ENCODE measurements at places on chromosomes 16 and 17.

GRCh38 chr17:8884336-8884990 lies 17.0 kb upstream of the PIK3R6 start:
- DNase-seq: no peak

GRCh38 chr17:28521311-28522085 lies 15.3 kb downstream of the FOXN1 start:
- no peak for DNase-seq

- DNase-seq: no peak
Observed at GRCh38 chr17:42317266-42317845, 29.1 kb downstream of the STAT5A start.

- DNase-seq: no peak
Observed at GRCh38 chr17:50955160-50955559, 89.0 kb upstream of the TOB1 start.

- DNase-seq: no peak
Observed at GRCh38 chr17:47208744-47209488, at the start of gene MYL4. Gene MYL4 (plus strand): TSS chr17:47209348. CDS start chr17:47209423, 75 bp downstream.

DNA sequence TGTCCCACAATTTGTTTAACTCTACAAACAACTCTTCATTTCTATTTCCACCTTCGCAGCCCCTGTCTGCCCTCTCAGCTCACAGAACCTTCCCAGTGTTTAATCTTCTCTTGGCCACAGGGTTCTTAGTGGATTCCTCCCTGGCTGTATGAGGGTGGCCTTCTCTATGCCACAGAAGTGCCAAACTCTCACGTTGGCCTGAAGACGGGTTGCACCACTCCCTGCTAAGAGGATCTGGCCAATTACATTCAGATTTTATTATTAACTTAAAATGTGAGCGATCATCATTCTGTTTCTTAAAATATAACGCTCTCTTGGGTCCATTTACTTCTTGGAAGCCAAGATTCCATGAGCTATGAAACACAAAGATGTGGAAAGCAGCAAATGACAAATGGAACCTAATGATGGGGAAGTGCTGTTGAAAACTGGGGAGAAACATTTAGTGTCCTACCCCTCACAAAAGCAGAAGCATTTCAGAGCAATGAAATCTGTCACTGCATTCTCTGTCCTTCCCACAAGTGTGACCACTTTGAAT lies 91.3 kb upstream of the NOG start:
- DNase-seq: no peak

DNA sequence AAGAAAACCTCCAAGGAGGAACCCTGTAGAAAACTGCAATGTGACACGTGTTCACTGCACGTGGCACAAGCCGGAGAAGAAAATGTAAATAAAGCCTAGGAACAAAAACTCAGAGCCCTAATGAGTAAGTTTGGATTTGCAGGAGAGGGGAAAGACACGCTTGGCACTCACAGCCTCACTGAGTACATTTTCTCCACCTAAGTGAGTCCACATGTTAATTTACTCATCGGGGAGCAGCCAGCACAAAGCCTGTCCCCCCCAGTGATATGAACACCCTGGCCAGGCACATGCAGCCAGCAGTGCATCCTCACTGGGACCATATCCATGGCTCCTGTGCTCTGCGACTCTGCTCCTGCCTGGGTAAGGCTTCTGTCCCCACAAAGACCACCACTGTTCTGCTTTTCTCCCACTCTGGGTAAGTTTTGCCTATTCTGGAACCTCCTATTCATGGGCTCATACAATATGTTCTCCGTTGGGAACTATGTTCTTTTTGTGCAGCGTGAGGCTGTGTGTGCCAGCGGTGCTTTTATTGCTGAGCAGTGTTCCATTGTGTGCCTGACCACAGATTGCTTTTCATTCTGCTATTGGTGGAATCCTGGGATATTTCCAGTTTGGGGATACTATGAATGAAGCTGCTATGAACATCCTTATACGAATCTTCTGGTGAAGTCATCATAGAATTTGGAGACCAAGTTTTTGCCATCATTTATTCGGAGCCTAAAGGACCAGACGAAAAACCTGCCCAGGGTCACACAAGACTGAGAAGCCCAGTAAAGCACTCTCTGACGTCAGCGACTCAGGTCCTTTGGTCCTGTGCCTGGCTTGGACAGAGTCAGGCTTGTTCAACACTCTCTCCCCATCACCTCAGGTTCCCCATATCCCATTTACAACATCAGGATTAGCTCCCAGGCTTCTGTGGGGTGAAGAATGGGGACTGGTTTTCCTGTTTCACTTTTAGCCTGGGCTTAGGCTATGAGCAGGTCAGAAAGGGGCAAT lies 53.3 kb downstream of the RNF112 start:
- no peak for DNase-seq

DNA sequence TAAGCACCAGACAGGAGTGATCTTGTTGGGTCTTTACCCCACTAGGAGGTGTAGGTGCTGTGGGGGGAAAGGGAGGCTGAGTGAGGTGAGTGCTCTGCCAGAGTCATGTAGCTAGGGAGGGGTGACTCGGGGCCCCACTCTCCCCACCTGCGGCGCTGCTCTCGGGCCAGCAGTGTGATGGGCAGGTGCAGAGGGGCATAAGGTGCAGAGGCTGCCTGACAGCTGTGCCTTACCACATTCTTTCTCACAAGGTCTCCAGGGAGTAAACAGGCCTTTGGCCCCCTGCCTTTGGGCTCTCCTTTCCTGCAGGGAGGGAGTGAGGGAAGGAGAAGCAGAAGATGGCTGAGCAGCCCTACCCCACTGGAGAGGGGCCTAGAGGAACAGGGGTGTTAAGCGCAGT lies 4.5 kb upstream of the CNP start:
- no peak for DNase-seq

GRCh38 chr16:54373534-54374520 lies 87.2 kb upstream of the IRX3 start:
- DNase-seq: peak; percentile 49

DNA sequence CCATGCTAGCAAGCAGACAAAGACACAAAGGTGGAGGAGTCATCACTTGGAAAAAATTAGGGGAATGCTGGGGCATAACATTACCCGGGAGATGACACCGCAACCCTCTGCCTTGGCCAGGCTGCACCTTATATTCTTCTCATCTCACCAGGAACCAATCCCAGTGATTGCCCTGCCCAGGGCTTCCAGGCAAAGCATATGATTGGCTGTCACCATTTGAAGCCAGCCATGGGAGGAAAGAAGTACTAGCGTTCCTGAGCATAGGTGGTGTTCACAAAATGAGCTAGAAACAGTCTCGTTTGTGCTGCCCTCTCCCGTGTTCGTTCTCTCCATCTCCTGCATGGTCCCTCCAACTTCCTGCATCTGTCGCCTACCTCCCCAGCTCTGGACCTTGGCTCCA lies 29.6 kb downstream of the TEKT5 start:
- DNase-seq: no peak

GRCh38 chr17:80031691-80032430 lies 3.8 kb downstream of the TBC1D16 start:
- peak; percentile 12 for DNase-seq

- DNase-seq: no peak
Observed at GRCh38 chr16:87789437-87790291, 23.9 kb upstream of the KLHDC4 start.

DNA sequence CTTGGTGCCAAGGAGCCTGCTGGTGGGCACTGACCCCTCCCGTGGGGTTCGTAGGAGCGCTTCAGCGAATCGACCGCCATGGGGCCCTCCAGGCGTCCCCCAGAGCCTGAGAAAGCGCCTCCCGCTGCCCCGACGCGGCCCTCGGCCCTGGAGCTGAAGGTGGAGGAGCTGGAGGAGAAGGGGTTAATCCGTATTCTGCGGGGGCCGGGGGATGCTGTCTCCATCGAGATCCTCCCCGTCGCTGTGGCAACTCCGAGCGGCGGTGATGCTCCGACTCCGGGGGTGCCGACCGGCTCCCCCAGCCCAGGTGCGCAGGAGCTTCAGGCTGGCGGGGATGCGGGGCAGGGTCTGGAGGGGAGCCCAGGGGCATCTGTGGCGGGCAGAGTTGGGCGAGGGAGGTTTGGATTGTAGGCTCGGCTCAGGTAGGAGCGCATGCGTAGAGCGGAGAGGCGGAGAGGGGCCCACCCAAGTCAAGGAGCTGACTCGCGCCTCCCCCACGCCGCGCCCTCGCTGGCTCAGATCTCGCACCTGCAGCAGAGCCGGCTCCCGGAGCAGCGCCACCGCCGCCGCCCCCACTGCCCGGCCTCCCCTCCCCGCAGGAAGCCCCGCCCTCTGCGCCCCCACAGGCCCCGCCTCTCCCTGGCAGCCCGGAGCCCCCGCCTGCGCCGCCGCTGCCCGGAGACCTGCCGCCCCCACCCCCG lies 19.8 kb downstream of the FMNL1 start:
- DNase-seq: no peak
